ENCODE measurements at places on chromosomes 3 and 15. TPM values are rescaled to one million over a fixed set of nuclear protein-coding genes. Genes with fewer than 3 reads are reported as not detected.

FAM174B gene
- polyA plus RNA-seq, result 2.4 TPM

CSPG4 gene
- polyA plus RNA-seq, result not detected

- no peak overlapping the region for H3K27ac ChIP-seq
- H3K27me3 ChIP-seq, result no peaks in the 10 kb centered on the region
- H3K4me1 ChIP-seq, result no peaks in the 10 kb centered on the region
- no peaks in the 10 kb centered on the region for H3K36me3 ChIP-seq
Observed at GRCh38 chr15:76164602-76165001, 104.8 kb downstream of the TMEM266 start.

DNA sequence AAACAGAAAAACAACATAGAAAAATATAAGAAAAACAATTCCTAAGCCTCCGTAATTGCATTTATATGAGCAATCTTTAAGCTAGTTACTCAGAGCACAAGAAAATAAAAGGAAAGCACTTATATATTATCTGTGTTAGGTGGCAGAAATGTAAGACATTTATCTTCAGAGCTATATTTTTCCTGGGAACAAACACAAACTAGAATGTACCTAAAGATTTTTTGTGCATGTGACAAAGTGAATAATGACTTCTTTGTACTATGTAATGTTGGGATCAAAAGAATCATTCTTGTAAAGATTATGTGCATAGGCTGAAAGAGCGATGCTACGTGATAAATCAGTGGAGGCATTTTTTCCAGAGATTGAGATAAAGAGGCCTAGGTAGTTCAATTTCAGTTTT is 111.3 kb upstream of the GMNC start:
- no peaks in the 10 kb centered on the region for H3K36me3 ChIP-seq
- H3K27me3 ChIP-seq, result no peaks in the 10 kb centered on the region
- no peaks in the 10 kb centered on the region for H3K4me1 ChIP-seq
- H3K4me3 ChIP-seq, result no peak overlapping the region
- H3K27ac ChIP-seq, result no peak overlapping the region

- H3K27me3 ChIP-seq, result no peaks in the 10 kb centered on the region
- H3K27ac ChIP-seq, result no peak overlapping the region
- DNase-seq, result no peak
- no peaks in the 10 kb centered on the region for H3K36me3 ChIP-seq
- H3K4me1 ChIP-seq, result no peaks in the 10 kb centered on the region
Observed at GRCh38 chr3:78642226-78643035, 1125.4 kb downstream of the ROBO1 start.

Data from CD4-positive, alpha-beta memory T cell (primary cell).